ENCODE measurements at places on chromosomes 1 and 21. TPM values are rescaled to one million over a fixed set of nuclear protein-coding genes. Genes with fewer than 3 reads are reported as not detected.

Gene HLX
- 14.9 TPM for total RNA-seq

- H3K36me3 ChIP-seq = no peaks in the 10 kb centered on the region
- H3K4me3 ChIP-seq = no peak overlapping the region
- DNase-seq = peak; percentile 46
- H3K4me1 ChIP-seq = peaks cover 10% of the 10 kb centered on the region
Measured at GRCh38 chr1:10838541-10838940, 42.1 kb upstream of the CASZ1 start.

GRCh38 chr1:12610305-12610935, 7.6 kb downstream of the DHRS3 start:
- no peak overlapping the region for H3K4me3 ChIP-seq
- peaks cover 17% of the 10 kb centered on the region for H3K4me1 ChIP-seq
- H3K36me3 ChIP-seq = peaks cover 28% of the 10 kb centered on the region
- DNase-seq = no peak

Gene SPRR2F
- not detected for total RNA-seq

- H3K27ac ChIP-seq = no peak overlapping the region
- DNase-seq = no peak
- peaks cover 51% of the 10 kb centered on the region for H3K4me1 ChIP-seq
- H3K4me3 ChIP-seq = no peak overlapping the region
- no peaks in the 10 kb centered on the region for H3K27me3 ChIP-seq
- peaks cover 14% of the 10 kb centered on the region for H3K36me3 ChIP-seq
Measured at GRCh38 chr1:109498161-109498801, 4.4 kb downstream of the CYB561D1 start.

Gene CNR2
- total RNA-seq = 0.06 TPM

DNA sequence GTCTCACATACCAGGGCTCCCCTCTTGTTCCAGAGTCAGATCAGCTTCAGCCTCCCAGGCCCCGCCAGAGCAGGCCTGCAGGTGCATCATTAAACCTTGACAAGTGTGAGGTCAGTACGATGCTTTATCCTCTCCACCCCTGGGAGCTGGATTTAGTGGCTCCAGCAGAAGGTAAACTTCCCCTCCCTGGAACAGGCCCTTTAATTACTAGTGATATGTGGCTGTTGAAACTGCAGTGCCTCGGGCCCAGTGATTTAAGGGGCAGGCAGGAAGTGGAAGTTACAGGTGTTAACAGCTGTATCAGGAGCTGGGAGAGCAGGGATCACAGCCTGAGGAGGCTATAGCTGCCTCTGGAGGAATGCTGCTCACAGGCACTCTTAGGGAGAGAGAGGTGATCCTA, 132.4 kb upstream of the KLHDC7A start:
- H3K27ac ChIP-seq = no peak overlapping the region
- no peaks in the 10 kb centered on the region for H3K4me1 ChIP-seq
- no peak overlapping the region for H3K4me3 ChIP-seq
- no peak for DNase-seq
- H3K36me3 ChIP-seq = no peaks in the 10 kb centered on the region
- H3K27me3 ChIP-seq = peaks cover 10% of the 10 kb centered on the region

DNA sequence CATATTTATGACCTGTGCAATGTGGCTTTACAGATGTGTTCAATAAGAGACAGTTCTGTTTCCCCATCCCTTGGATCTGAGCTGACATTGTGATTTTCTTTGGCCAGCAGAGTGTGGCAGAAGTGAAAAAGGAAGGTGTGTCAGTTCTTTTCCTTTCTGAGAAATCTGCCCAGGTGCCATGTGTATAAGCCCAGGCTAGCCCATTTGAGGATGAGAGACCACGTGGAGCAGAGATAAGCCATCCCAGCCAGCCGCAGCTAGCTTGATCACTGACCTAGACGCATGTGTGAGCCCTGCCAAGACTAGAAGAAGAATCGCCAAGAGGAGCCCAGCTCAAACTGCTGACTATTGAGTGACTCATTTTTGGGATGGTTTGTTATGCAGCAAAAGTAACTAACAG, 127.8 kb downstream of the KCNJ6 start:
- no peaks in the 10 kb centered on the region for H3K4me1 ChIP-seq
- no peak overlapping the region for H3K4me3 ChIP-seq
- H3K27ac ChIP-seq = no peak overlapping the region
- H3K27me3 ChIP-seq = no peaks in the 10 kb centered on the region

GRCh38 chr1:218933513-218933912, 240.2 kb upstream of the LYPLAL1 start:
- no peaks in the 10 kb centered on the region for H3K36me3 ChIP-seq
- H3K27me3 ChIP-seq = no peaks in the 10 kb centered on the region
- no peaks in the 10 kb centered on the region for H3K4me1 ChIP-seq
- H3K4me3 ChIP-seq = no peak overlapping the region
- no peak for DNase-seq

DNA sequence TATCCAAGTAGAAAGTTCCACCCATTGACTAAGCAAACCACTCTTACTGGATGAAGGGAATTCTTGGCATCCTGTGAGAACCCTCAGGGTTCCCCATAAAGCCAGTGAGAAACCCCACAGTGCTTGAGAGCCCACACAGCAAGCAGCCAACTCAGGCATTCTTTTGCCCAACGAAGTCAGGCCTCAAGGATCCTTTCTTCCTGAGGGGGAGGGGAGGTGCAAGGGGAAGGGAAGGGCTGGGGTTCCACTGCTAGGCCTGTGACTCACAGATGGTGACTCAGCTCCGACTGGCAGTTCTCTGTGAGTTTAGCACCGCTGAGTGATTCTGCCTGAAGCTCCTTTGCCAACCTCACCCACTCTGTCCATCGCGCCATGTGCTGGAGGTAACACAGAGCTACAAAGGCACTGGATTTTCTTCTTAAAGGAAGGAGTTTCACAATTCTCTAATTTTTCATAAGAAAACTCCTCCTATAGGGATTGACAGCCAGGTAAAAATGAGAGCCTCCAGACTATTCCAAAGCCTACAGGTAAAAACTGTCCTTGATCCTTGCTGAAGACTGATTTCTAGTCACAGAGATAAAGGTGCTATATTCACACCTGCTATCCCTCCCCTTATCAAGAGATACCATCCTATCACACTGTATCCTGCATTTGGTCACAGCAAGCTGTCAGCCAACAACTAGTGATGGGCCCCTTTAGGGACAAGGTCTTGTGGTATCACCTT, 4.8 kb downstream of the ENO1 start:
- peak; percentile 86 for DNase-seq
- H3K27ac ChIP-seq = peak overlapping the region; percentile 33
- H3K36me3 ChIP-seq = peaks cover 74% of the 10 kb centered on the region
- no peaks in the 10 kb centered on the region for H3K27me3 ChIP-seq

DNA sequence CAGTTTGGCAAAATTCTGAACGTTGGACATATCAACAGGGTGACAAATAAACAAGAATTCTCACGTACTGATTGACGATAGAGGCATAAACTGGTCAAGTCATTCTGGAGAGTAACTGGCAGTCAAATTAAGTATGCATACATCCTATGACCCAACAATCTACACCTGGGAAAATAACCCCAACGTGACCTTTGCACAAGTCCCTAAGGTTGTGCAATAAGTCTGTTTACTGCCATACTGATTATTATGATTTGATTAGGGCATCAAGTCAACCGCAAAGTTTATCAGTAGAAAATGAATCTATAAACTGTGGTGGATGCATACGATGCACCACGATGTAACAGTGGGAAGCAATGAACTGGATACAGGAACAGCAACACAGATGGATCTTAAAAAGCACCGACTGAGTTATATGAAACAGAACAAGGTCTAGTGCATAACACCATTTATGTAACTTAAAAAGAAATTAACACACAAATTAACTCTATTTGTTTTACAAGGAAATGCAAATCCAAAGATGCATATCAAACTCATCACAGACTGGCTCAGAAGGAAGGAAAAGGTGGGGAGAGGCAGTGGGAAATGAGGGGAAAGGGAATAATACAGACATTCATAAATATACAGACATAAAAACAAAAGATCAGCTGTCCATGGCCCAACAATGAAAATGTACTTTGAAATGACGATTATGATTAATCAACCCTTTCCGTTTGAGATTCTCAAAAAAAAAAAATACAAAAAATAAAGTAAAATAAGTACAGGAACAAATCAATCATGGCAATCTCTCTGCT, 41.0 kb upstream of the SEC16B start:
- DNase-seq = no peak
- H3K36me3 ChIP-seq = no peaks in the 10 kb centered on the region
- no peaks in the 10 kb centered on the region for H3K27me3 ChIP-seq
- H3K27ac ChIP-seq = no peak overlapping the region

Gene NEK2
- total RNA-seq = 0.35 TPM

Gene KRTAP13-2
- total RNA-seq = not detected

DNA sequence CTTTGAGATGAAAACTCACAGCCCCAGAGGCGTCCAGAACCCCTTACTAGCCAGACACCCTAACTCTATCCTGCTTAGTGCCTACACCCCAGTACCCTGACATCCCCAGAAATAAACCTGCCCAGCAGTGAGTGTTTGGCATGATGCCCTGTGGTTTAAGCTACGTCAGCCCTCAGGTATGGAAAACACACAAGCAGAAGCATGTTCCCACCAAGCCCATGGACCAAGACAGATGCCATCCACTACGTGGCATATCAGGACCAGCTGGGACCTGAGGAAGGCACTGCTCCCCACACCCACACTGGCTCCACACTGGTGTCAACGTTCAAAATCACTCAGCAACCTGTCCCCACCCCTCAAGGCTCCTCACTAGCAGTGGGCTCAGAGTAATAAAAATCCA, 116.4 kb downstream of the SYT2 start:
- peaks cover 9% of the 10 kb centered on the region for H3K4me1 ChIP-seq
- H3K27ac ChIP-seq = no peak overlapping the region
- H3K4me3 ChIP-seq = no peak overlapping the region
- H3K36me3 ChIP-seq = no peaks in the 10 kb centered on the region

Gene LCE2C
- total RNA-seq = not detected

Data from upper lobe of right lung (tissue), 1 donor.